ENCODE measurements at places on chromosomes 2 and 18.

- peak; percentile 77 for DNase-seq
Measured at GRCh38 chr2:180707884-180708205, 272.6 kb upstream of the UBE2E3 start.

- DNase-seq: no peak
Measured at GRCh38 chr2:42924418-42924886, 132.1 kb upstream of the HAAO start.

DNA sequence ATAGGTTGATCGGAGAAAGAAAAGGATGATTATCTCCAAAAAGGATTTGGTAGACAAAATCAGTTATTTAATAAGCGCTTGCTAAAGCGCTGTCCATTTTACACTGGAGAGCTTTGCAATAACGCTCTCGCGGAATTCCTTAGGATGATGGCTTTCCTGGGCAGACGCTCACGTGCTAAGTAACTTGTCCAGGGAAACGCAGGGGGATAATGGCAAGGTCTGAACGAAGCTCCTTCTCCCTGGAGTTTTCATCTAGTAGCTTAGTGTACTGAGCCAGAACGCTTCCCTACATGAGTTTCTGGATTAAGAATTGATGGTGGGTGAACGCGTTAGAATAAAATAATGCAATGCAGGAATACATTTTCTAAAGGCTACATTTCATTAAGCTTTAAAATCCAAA is 739.5 kb upstream of the SALL3 start:
- DNase-seq: no peak

DNA sequence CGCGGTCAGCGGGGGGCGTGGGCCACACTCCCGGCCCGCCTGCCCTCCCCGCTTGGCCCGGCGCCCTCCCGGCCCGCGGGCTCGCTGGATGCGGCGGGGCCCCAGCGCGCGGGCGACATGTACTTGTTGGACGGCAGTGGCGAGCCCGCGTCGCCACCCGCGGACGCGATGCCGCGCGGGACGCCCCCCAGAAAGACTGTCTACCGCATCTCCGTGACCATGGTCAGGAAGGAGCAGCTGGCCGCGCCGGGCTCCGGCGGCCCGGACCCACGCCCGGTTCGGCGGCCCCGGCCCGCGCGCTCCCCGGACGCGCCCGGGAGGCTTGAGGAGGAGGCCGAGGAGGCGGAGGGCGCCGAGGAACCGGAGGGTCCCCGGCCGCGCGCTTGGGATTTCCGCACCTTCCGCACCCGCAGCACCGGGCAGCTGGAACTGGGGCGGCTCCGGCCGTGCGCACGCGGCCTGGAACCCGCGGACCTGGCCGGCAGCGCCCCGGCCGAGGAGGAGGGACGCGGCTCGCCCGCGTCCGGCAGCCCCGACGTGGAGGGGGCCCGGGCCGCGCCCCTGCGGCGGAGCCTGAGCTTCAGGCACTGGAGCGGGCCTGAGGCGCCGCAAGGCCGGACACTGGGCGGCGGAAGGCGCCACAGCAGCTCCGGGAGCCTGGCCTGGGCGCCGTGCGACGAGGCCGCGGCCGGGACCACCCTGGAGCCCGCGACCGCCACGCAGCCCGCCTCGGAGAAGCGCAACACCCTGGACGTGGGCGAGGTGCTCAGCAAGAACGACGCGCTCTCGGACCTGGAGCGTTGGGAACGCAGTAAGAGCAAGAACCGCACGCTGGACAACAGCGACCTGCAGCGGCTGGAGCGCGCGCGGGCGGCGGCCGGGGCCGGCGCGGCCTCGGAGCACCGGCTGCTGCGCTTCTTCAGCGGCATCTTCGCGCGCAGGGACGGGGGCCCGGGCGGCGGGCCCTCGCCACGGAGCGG is 176.4 kb downstream of the AGAP1 start:
- DNase-seq: peak; percentile 6

GRCh38 chr2:152183401-152184073 is 8.0 kb upstream of the STAM2 start:
- no peak for DNase-seq

DNA sequence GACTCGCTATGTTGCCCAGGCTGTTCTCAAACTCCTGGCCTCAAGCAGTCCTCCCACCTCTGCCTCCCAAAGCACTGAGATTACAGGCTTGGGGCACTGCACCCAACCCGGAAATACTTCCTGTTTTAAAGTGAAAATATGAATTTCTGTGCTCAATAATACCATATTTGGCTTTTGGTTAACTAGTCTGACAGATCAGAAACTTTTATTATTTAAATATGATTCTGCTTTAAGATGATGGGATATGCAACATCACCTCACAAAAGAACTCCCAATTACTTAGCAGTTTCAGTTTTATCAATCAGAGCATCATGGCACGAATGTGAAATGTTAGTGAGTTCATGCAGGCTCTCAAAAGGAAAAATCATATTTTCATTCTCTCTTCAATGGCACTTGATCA is 120.6 kb downstream of the PTRHD1 start:
- no peak for DNase-seq

- DNase-seq: no peak
Measured at GRCh38 chr18:13445241-13445897, 226.8 kb downstream of the LDLRAD4 start.

GRCh38 chr2:160551259-160551658 is 57.7 kb upstream of the RBMS1 start:
- no peak for DNase-seq

- DNase-seq: no peak
Measured at GRCh38 chr2:241808721-241809382, at the start of gene NEU4. Gene NEU4 (plus strand): TSS chr2:241809193. CDS start chr2:241814485, 5,292 bp downstream.

DNA sequence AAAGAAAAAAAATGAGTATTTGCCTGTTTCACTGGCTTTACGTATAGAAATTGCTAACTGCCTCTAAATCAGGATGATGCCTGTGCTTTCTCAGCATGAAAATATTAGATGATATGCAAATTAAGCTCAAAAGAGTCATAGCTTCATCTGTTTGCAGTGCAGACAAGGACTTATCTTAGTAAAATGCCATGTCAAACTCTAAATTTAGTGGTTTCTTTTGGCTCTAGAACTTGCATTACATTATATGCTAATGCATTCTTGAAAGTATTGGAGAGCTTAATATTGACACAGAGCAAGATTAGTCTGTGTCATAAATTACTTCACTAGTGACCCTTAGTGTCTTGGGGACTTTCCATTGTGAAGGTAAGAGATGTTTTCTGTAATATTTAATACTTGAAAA is 1109.1 kb upstream of the NRXN1 start:
- DNase-seq: no peak

GRCh38 chr2:223601932-223602666 is at the start of gene SCG2:
Gene SCG2 (minus strand): TSS chr2:223602361. CDS start chr2:223599282, 3,079 bp downstream.
- peak; percentile 84 for DNase-seq

GRCh38 chr2:42492691-42493467 is 903 bp downstream of the KCNG3 start:
- peak; percentile 56 for DNase-seq

DNA sequence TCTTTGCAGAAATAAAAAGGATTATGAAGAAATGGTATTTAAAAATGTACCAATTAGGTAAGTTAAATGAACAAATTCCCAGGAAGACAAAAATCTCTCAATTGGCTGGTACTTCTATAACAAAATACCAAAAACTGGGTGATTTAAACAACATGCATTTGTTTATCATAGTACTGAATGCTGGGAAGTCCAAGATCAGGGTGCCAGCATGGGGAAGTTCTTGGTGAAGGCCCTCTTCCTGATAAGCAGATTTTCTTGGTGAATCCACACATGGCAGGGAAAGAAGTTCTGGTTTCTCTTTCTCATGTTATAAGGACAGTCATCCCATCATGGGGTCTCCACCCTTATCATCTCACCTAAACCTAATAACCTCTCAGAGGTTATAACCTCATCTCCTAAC is 271.6 kb upstream of the SETBP1 start:
- DNase-seq: no peak

- DNase-seq: no peak
Measured at GRCh38 chr2:75311521-75311920, 112.2 kb upstream of the TACR1 start.

DNA sequence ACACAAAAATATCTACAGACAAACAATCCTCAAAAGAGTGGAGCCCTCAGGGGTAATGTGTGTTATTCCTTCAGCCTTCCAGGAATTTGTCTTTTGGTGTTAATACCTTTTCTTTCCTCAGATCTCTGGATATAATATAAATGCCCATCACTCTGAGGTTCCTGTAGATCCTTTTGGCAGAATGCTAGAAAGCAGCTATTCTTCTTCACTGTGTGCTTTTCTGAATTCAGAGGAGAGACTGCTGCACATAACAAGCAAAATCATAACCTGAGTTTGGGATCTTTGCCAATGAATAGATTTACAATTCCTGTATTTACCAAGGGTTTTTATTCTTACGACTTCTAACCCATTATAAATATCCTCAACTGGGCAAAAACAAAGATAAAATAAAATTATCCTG is 57.3 kb downstream of the KLF7 start:
- DNase-seq: no peak

GRCh38 chr2:140424471-140424870 is 1644.3 kb upstream of the NXPH2 start:
- DNase-seq: no peak

GRCh38 chr2:166516712-166517303 is 22.8 kb upstream of the SCN7A start:
- peak; percentile 46 for DNase-seq

- DNase-seq: no peak
Measured at GRCh38 chr2:138649571-138649970, 130.6 kb downstream of the NXPH2 start.

Measured in ACHN (cell line).